NCI-H1417 (cell line): ENCODE measurements at places on chromosomes 7 and 10.

- DNase-seq, result no peak
These were observed 54.6 kb downstream of the ZNF783 start for GRCh38 chr7:149316606-149317005.

GRCh38 chr10:125782616-125783015, 7.0 kb upstream of the MMP21 start:
- no peak for DNase-seq

DNA sequence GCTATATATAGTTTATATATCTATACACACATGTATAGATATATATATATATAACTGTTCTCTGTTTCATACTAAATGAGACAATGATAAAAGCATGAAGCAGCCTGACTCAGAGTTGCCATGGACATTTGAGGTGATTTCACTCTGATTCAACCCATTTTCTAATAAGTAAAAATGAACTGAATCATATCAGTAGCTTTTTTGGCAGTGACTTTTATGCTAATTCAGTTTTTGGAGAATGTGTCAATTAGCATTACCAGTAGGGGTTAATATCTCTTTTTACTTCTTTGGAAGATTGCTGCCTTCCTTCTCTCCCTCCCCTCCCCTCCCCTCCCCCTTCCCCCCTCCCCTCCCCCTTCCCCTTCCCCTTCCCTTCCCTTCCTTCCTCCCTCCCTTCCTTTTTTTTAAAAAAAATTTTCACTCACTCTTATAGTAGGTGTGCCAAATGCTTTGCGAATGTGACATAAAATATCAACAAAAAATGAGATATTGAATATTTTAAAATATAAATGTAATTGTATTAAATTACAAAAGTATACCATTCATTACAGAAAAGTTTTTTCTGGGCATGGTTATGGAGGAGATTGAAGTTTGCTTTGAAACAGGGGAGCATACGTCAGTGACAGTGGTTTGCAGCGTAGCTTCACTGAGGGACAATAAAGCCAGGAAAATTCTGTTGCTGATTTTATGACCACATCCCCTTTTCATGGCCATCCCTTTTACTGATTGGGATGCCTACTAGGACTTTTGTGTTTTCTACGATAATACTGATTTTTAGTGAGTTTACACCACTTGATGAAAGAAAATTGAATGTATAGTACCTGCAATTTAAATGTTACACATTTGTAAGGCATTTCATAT, 64.0 kb upstream of the KLF6 start:
- DNase-seq, result no peak

- DNase-seq, result peak; percentile 83
These were observed 103.6 kb downstream of the SMURF1 start for GRCh38 chr7:99040104-99040958.

- DNase-seq, result peak; percentile 74
These were observed 31.9 kb downstream of the ANXA11 start for GRCh38 chr10:80173466-80173865.

DNA sequence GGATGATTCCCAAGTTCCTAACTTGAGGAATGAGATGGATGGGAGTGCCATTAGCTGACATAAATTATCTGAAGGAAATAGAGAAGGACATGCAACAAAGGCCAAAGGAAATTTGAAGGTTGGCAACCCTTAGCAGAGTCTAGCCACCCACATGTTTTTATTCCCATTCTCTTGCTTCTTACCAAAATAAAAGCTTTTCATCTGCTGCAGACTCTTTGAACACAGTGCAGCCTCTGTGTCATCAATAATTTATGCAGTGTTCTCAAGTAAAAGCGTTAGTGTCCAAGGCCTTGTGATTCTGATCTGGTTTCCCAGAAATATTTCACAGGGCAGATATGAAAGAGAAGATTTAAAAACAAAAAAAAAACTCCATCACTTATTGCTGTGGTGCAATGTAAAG, 98.5 kb downstream of the ST7 start:
- no peak for DNase-seq

DNA sequence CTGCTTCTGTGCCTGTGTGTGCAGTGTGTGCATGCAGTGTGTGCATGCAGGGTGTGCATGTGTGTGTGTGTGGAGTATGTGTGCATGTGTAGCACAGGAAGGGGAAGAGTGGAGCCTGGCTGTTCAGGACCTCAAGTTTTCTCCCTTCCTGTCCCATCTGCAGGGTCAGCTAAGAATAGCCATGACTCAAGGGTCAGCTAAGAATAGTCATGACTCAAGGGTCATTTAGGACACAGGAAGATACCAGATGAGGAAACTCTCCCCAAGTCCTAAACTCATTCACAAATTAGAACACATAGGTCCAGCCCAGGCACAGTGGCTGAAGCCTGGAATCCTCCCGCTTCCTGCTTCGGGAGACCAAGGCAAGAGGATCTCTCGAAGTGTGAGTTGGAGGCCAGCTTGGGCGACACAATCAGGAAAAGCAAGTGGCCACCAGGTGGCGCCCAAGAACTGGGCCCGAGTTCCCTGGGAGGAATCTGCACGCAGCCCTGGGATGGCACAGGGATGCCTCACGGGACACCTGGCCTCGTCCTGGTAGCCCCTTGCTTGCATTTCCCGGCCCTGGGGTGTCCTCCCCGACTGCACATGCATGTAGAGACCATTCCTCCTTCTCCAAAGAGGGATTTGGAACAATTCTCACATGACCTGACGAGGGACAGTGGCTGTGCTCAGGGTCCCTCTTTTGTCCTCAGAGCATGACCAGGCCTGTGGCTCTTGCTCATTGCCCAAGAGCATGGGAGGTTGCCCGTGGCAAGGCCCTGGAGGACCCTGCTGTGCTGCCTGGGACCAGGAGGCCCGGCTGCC, 21.4 kb upstream of the VOPP1 start:
- peak; percentile 70 for DNase-seq

DNA sequence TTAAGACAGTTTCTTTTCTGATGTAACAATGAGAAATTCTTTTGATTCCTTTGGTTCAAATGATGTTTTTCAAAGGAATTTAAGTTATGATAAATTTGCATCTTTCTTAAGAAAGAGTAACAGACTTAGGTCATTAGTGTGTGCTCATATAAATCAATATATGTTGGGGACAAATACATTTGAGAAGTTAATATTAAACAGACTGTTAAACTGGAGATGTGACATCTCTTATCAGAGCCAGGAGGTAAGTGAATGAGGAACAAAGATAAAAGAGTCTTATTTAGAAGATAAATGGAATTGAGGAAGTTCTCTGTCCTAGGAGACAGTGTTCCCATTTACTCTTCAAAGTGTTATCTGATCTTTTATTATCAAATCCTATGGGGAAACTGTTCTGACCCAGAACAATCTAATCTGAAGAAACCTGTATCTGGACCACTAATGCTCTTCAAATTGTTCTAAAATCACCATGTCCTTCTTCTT, 104.8 kb upstream of the LAMB4 start:
- no peak for DNase-seq

DNA sequence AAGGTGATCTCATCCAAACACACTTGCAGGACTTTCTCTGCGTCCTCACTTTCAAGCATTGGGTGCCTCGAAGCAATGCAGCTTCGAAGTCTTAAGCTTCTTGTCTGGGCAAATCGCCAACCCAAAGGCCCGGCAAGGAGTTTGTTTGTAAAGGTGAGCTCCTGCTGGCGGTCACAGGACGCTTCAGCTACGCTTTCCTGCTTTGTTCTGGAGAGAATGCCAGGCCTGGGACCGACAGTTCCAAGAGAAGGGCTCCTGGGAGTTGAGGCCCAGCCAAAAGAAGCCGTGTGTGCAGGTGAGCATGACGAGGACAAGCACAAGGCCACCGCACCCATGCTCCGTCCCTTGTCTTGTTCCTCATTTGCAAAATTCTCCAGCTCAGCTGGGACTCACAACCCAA, 106.6 kb upstream of the DOCK1 start:
- DNase-seq, result no peak

- DNase-seq, result no peak
These were observed 18.2 kb upstream of the CALD1 start for GRCh38 chr7:134761266-134761665.

- DNase-seq, result peak; percentile 77
These were observed 181.3 kb downstream of the SDK1 start for GRCh38 chr7:3482147-3482921.

GRCh38 chr7:86908948-86909347, 150.5 kb downstream of the ELAPOR2 start:
- DNase-seq, result no peak

DNA sequence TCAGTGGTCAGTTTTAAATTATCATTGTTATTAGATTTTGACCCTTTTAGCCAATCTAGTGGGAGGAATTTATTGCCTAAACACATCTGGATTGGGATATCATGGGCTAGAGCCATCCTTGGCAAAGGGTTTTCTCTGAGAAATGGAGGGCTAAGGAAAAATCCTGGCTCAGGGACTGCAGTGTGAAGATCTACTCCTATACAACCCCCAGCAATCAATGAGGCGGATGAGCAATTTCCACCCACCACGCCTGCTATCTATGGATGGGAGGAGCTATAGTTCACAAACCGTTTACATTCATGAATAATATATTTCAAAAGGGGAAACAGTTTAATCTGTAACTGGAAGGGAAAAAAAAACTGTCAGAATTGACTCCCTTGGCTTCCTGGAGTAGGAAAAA, 2.7 kb downstream of the CAV1 start:
- no peak for DNase-seq

- DNase-seq, result no peak
These were observed 41.9 kb downstream of the CDK1 start for GRCh38 chr10:60820093-60820754.

- no peak for DNase-seq
These were observed 38.8 kb downstream of the TMEM130 start for GRCh38 chr7:98830972-98831548.

GRCh38 chr7:141891336-141891735, 24.9 kb upstream of the OR9A4 start:
- DNase-seq, result no peak

DNA sequence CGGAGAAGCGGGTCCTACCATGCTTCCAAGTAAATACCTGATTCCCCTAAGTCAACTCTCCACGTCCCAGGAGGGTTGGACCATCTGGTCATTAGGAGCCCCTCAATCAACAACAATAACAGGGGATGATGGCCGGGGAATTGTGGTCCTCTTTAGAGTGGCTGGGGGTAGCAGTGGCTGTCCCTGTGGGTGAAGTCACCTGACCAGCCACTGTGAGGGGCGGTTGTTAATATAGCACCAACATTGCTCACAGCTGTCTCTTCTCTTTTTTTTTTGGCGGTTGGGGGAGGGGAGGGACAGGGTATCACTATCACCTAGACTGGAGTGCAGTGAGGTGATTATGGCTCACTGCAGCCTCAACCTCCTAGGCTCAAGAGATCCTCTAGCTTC, 67.9 kb downstream of the SPDYE5 start:
- peak; percentile 27 for DNase-seq

DNA sequence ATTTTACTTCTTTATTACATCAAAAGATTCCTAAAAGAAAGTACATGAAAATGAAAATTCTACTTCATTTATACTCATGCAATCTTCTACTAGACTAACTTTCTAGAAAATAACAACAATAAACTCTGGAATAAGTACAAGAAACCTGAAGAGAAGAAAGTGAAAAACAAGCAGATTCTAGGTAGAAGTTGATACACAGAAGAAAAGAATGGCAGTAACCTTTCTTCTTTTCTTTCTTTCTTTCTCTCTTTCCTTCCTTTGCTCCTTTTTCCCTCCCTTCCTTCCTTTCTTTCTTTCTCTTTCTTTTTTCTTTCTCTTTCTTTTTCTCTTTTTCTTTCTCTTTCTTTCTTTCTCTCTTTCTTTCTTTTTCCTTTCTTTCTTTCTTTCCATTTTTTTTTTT, 541.7 kb upstream of the ANKRD30A start:
- no peak for DNase-seq

DNA sequence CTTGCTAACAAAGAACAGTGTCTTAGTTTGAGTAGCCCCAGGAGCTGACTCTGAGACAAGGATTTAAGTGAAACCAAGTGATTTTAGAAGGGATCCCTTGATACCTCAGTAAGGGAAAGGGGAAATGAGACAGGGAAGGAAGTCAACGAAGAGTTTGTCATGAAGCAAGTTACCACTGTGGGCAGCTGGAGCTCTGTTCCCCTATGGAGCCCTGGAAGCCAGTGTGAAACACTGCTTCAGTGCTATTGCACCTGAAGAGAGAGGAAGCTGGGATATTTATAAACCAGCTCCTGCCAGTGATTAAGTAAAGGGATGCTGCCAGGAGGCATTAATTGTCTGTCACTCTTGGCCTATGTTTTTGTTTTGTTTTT, 58.9 kb upstream of the WAPL start:
- no peak for DNase-seq

DNA sequence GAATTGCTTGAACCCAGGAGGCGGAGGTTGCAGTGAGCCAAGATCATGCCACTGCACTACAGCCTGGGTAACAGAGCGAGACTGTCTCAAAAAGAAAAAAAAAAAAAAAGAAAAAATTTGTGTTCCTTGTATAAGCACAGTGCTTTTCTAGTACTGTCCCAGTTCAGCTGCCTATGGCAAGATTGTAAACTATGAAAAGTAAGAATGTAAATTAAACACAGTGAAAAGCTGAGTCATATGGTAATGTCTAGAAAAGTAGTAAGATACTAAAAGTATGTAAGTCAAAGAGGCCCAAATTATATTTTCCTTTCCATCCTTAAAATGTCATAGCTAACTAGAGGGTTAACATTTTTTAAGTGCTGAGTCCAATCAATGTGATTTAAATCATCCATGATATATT, 42.8 kb downstream of the RBM20 start:
- no peak for DNase-seq

DNA sequence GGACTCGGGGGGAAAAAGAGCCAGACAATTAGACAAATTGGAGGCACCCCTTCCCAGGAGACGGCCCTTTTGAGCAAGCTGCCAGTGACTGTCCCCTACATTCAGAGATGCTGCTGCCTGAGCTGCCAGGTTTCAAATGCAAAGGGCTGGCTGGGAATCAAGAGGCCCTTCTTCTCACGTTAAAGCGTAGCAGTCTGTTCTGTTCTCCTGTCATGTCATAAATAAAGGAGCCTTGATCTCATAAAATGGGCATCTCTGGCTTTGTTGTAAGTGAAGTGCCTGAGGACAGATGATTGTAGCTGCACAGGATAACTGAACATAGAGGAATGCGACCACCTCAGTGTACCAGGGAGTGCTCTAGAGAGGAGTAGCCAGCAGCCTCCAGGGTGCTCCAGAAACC, 917.9 kb downstream of the GRID1 start:
- DNase-seq, result no peak

- peak; percentile 74 for DNase-seq
These were observed 65.0 kb downstream of the VWA2 start for GRCh38 chr10:114304017-114304570.

- DNase-seq, result no peak
These were observed 29.8 kb downstream of the LMTK2 start for GRCh38 chr7:98136423-98136822.

DNA sequence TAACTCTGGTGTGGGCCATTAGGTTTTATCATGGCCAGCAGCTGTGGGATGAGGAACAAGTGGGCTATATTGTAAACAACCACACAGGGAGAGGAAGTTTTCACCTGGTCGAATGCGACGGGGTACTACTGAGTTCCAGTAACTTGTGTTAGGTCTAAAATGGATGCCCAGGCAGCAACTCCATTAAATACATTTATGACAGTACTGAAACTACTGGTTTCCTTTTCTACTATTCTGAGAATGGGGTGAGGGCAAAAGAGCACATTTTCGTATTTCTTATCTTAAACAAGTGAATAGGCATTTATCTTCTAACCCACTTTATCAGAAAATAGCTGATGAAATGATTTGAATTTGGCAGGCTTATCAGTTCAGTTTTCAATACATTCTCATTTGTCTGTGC, 109.7 kb downstream of the C1GALT1 start:
- DNase-seq, result no peak
